Left lung (tissue), 14 donors: ENCODE measurements at places on chromosomes 2 and 18.
A peak's percentile ranks its signal among the peaks of the same experiment; 100 is the strongest.

GRCh38 chr2:235005603-235006259 lies 53.9 kb downstream of the SH3BP4 start:
- DNase-seq, result peak; percentile 64

- DNase-seq, result no peak
These were observed 146.3 kb downstream of the WDSUB1 start for GRCh38 chr2:159140070-159140769.

- DNase-seq, result no peak
These were observed 40.4 kb downstream of the SH2D6 start for GRCh38 chr2:85458601-85459563.

DNA sequence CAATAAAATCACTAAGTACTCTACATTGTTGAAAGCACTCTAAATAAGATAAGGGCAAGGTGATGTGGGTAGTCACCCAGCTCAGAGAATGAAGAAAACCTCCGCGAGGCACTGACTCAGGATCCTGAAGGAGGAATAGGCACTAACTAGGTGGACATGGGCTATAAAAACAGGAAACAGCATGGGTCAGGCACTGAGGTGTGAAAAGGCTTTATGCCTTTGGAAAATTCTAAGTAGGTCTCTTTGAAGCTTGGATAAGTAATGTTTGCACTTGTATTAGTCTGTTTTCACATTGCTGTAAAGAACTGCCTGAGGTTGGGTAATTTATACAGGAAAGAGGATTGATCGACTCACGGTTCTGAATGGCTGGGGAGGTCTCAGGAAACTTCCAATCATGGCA lies 161.6 kb downstream of the EPHA4 start:
- DNase-seq, result no peak

- DNase-seq, result no peak
These were observed 161.6 kb downstream of the NEDD4L start for GRCh38 chr18:58205443-58206160.

DNA sequence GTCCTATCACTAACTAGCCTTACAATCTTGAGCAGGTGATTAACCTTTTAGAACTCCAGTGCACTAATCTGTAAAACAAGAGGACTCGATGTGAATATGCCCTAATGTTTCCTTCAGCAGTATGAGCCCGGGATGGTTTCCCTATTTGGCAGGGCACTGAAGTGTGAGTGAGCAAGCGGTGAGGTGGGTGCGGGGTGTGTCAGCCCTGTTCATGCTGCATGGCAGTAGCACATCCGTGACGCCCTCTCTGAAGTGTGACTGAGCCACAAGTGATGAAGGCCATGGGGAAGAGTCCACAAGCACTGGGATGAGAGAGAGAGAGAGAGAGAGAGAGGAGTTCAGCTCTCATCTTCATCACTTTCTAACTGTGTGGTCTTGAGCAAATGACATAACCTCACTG lies 168.7 kb downstream of the SETBP1 start:
- no peak for DNase-seq

- DNase-seq, result no peak
These were observed 5.9 kb downstream of the LMAN1 start for GRCh38 chr18:59353079-59353680.
